ENCODE measurements at places on chromosomes 2 and 18.

DNA sequence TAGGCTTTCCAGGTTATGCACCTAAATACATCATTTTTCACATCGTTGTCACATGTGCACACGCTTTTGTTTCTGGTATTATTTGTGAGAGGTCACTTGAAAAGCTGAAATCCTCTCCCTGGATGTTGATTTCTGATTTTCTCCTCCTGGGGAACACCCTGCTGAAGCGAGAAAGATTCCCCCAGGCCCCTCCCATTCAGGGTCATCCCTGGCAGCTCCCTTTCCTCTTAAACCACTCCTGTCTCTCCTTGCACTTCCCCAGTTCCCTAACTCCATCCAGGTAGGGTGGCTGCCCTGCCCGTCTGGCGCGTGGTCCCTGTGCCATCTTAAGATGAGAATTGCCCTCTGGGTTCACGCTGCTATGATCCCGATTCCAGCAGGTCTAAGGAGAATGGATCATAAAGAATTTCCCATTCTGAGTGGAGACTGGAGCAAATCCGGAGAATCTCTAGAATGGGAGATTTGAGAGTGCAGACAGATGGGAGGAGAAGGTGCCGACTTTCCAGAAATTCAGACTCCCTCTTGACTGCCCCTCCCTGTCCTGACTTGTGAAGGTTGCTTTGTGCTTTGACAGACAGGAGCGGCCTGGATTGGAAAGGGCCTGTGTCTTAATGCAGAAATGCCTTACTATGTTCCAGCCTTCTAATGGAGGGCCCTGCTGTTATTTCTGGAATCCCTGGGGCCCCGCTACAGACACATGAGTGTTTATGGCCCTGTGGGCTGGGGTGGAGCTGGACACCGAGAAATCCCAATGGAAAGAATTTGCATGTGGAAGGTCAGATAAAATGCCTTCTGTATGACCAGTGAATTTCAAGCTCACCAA, 1.3 kb upstream of the YWHAQ start:
- no peak for DNase-seq

DNA sequence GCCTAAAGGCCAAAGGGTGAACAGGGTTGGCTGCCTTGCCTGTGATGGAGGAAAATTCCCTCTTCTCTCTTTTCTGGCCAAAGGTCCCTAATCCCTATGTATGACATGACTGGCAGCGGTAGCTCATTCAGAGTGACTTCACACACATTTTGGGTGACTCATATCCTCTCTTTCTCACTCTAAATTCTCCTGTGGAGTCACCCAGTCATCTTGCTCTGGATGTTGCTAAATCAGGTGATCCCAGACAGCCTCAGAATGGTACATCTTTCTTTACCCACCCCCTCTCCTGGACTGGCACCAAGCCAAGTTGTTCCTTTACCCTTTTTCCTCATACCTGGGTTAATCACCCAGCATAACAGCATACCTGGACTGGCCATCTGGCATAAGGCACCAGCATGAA, 77.2 kb downstream of the NEURL3 start:
- no peak for DNase-seq

DNA sequence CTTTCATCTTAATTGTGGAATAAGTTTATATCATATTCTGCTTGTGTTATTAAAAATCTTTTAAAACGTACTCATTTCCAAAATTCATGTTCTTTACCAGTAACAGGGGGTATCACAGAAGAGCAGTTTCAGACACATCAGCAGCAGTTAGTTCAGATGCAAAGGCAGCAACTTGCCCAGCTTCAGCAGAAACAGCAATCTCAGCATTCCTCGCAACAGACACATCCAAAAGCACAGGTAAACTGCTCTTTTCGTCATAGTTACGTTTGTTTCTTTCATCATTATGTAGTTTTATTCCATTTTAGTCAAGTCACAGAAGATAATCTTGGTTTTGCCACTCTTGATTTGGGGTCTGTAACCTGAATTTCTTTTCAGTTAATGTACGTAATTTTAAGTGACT, 93.5 kb upstream of the KIF5C start:
- no peak for DNase-seq

- DNase-seq, result no peak
Measured at GRCh38 chr2:144498277-144498676, 21.6 kb downstream of the ZEB2 start.

DNA sequence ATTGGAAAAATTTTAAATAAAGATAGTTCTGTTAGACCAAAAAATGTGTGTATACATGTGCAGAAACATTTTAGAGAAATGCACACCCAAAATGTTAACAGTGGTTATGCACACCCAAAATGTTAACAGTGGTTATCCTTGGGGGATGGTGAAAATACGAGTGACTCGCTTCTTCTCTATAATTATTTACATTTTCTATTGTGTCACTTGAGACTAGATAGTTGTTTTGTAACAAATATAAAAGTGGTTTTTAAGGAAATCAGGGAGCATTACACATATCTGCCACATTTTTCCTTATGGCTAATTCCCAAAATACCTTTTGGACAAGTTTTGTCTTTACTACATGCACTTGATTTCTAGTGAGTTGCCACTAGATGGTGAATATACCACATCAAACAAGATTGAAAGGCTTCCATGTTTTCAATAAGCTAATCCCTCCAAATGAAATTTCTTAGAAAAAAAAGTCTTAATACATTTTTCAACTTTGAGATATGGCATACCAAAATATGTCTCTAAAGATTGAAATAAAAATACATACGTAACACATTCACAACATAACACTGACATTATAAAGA, 9.0 kb upstream of the HIBCH start:
- DNase-seq, result no peak

- DNase-seq, result no peak
Measured at GRCh38 chr2:64819361-64819760, 165.6 kb upstream of the SERTAD2 start.

- DNase-seq, result no peak
Measured at GRCh38 chr2:178114462-178114861, 2.2 kb downstream of the RBM45 start.

DNA sequence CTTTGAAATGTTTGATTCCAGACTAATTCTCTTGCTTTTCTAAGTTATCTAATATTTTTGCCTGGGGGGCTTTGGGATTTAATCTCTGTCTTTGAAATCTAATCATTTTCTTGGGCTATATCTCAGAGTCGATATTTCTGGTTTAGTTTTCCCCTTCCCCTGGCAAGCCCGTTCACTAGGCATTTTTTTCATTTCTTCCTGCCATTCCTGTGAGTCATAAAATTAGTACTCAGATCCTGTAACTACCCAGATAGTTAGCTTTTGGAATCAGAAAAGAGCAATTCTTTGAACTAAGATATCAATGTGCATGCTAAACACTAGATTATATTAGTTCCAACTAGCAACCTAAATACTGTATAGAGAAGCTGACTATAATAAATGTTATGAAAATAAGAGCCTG, 29.4 kb upstream of the RNF149 start:
- DNase-seq, result no peak

- DNase-seq, result no peak
Measured at GRCh38 chr2:196954001-196954400, 27.5 kb upstream of the PGAP1 start.

Data from mucosa of descending colon (tissue), 3 donors.